ENCODE measurements at places on chromosomes 2 and 18.

- no peak for DNase-seq
Measured at GRCh38 chr2:165575044-165575615, 105.6 kb downstream of the CSRNP3 start.

- DNase-seq = no peak
Measured at GRCh38 chr2:60368456-60368855, 185.0 kb downstream of the BCL11A start.

DNA sequence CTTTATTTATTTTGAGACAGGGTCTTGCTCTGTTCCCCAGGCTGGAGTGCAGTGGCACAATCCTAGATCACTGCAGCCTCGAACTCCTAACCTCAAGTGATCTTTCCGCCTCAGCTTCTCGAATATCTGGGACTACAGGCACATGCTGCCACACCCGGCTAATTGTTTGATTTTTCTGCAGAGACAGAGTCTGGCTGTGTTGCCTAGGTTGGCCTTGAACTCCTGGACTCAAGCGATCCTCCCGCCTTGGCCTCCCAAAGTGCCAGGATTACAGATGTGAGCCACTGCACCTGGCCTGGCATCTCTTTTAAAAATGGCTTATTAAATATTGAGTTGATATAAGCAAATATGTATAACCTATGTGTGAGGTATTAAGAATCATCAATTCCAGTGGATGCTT lies 209.5 kb downstream of the FAM210A start:
- no peak for DNase-seq

DNA sequence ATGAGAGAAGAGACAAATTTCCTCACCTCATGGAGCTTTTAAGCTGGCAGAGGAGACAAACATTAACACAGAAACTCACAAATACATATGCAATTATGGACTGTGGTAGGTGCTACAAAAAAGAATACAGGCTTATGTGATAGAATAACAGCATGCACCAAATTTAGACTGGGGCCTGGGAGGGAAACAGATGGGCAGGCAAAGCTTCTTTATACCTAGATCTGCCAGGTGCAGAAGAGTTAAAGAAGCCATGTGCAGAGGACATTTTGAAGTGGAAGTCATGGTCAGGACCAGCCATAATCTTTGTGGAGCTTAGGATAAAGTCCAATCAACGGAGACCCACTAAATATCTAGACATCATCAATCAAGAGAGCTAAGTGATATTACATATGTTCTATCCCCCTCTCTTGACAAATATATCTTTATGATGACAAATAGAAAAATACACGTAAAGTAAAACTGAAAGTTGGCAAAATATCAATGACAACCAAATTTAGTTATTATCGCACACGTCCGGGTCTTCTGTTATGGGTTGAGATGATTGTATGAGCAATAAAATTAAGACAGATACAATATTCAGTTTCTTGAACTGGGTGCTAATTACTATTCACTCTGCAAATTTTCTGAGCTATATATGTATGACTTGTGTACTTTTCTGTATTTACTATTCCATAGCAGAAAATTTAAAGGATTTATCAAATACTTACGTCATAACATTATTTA lies 44.1 kb downstream of the CD28 start:
- no peak for DNase-seq

DNA sequence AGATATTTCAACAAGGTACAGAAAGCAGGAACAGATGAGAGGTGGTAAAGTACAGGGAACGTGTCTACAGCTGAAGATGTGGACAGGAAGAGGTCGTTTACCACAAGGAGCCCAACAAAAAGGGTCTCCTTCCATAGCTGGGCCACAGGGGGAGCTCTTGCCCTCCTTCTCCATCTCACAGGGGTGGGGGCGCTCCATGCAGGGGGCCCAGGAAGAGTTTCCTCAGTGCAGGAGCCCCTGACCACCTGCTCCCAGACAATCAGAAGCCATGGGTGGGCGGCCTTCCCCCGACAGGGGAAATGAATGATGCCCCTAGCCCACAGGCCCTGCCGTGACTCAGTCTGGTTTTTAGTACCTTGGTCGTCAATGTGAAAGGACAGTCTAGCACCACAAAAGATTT lies 163.6 kb upstream of the ZNF516 start:
- DNase-seq = no peak
